Activated CD4-positive, CD25-positive, alpha-beta regulatory T cell (primary cell): ENCODE measurements at places on chromosomes 5 and 9.

- no peak for DNase-seq
Observed at GRCh38 chr9:3433066-3433465, 92.7 kb downstream of the RFX3 start.

- no peak for DNase-seq
Observed at GRCh38 chr9:124487260-124488182, 19.7 kb downstream of the NR5A1 start.

- DNase-seq = no peak
Observed at GRCh38 chr5:154813158-154813557, 37.2 kb downstream of the FAXDC2 start.

DNA sequence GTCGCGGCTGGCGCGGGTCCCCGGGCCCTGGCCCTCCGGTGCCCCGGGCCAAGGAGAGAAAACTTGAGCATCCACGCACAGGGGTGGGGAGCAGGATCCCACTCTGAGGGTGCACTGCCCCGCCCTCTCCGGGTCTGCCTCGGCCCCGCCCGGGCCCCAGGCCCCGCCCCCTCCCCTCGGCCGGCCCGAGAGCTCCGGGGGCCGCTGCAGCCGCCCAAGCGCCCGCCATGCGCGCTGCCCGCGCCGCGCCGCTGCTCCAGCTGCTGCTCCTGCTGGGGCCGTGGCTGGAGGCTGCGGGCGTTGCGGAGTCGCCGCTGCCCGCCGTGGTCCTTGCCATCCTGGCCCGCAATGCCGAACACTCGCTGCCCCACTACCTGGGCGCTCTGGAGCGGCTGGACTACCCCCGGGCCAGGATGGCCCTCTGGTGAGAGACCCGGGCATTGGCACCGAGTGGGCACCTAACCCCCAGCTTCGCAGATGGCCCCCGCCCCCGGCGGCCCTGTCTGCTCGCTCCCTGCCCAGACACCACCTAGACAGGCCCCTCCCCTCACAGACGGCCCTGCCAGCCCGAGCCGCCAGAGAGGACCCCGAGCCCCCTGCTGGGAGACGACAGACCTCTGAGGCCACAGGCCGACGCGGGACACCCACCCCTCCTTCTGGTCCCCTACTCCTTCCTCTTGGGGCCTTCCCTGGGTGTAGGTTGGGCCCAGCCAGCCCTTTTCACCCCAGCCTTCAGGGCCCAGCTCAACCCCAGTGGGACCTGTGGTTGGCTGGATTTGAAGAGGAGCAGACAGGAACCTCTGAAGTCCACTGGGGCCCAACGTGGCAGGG, at the start of gene CERCAM:
Gene CERCAM, plus strand, starts transcription at position 207 of the 831 bp plus-strand sequence. Its CDS starts 21 bp downstream, at position 228.
- no peak for DNase-seq

- DNase-seq = no peak
Observed at GRCh38 chr5:129405222-129405621, 54.9 kb upstream of the ADAMTS19 start.

GRCh38 chr9:123450996-123451395, 95.0 kb downstream of the CRB2 start:
- DNase-seq = no peak

DNA sequence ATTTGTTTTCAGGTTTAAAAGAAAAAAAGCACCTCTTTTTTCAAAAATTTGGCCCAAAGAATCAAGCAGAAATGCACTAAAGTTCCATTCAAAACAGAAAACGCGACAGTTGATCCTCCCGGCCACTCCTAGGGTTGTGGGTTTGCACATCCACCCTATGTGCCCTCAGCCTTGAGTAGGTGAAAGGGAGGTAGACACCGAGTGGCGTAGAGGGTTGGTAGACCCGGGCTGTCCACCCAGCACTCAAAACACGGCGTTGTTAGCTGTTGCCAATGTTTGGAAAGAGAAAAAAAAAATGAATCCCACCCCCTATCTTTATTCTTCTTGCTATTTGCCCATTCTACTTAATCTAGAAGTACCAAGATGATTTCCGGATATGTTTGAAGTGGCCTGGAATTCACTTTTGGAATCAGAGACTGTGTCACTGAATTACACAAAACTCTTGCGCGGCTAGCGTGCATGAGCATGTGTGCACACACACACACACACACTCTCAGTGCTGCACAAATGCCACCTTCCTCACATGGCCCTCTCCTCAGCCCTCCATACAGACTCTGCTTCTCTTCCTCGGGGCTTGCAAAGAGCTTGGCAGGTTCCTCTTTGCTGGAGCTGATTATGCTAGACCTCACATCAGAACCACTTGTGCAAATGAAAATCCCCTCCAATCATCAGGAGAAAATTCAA, 110.2 kb upstream of the HAND1 start:
- no peak for DNase-seq

- no peak for DNase-seq
Observed at GRCh38 chr9:137293094-137293481, 9.0 kb downstream of the NRARP start.
